ENCODE measurements at places on chromosomes 7 and 10.

GRCh38 chr7:152161171-152161570, 135.7 kb downstream of the GALNT11 start:
- DNase-seq, result no peak

- no peak for DNase-seq
These were observed 14.9 kb downstream of the DLG5 start for GRCh38 chr10:77911535-77912123.

- no peak for DNase-seq
These were observed 12.0 kb upstream of the AKR1B1 start for GRCh38 chr7:134470864-134471263.

- no peak for DNase-seq
These were observed 24.8 kb upstream of the MNX1 start for GRCh38 chr7:157035302-157035701.

DNA sequence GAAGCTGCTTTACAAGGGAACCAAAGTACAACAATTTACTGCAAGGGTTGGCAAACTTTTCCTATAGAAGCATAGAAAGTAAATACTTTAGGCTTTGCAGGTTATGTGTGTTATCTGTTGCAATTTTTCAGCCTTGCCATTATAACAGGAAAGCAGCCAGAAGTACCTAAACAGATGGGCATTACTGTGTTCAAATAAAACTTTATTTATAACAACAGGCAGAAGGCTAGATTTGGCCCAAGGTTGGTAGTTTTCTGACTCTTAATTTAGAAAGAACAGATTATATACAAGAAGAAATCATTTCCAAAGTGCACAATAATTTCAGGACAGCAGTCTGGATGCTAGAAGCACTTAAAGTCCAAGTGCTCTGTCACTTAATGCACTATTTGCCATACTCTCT, 307.1 kb downstream of the ANKRD7 start:
- no peak for DNase-seq

DNA sequence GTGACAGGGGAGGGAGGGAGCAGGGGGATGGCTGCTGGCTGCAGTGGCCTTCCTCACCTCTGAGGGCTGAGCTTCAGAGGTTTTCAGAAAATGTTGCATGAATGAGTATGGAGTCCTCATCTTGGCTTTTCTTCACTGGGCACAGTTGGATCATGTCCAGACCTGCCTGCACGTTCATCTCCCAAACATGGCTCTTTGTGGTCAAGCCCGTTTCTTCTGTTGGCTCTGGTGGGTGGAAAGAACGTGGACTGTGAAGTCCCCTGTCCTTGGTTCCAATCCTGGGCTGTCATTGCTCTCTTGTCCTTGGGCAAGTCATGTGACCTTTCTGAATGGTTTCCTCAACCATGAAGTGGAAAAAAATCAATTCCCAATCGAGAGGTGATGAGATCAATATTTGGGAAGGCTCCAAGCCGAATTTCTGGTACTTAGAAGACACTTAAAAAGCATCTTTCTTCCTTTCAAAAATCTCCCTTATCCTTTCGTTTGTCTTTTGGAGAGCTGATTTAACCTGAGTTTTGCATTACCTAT, 34.5 kb downstream of the TSPAN14 start:
- DNase-seq, result no peak

- no peak for DNase-seq
These were observed 1.2 kb downstream of the PIP4K2A start for GRCh38 chr10:22712956-22713852.

- DNase-seq, result no peak
These were observed 47.2 kb downstream of the MYL10 start for GRCh38 chr7:101581891-101582290.

GRCh38 chr10:66085906-66086305, 839.9 kb upstream of the LRRTM3 start:
- no peak for DNase-seq

DNA sequence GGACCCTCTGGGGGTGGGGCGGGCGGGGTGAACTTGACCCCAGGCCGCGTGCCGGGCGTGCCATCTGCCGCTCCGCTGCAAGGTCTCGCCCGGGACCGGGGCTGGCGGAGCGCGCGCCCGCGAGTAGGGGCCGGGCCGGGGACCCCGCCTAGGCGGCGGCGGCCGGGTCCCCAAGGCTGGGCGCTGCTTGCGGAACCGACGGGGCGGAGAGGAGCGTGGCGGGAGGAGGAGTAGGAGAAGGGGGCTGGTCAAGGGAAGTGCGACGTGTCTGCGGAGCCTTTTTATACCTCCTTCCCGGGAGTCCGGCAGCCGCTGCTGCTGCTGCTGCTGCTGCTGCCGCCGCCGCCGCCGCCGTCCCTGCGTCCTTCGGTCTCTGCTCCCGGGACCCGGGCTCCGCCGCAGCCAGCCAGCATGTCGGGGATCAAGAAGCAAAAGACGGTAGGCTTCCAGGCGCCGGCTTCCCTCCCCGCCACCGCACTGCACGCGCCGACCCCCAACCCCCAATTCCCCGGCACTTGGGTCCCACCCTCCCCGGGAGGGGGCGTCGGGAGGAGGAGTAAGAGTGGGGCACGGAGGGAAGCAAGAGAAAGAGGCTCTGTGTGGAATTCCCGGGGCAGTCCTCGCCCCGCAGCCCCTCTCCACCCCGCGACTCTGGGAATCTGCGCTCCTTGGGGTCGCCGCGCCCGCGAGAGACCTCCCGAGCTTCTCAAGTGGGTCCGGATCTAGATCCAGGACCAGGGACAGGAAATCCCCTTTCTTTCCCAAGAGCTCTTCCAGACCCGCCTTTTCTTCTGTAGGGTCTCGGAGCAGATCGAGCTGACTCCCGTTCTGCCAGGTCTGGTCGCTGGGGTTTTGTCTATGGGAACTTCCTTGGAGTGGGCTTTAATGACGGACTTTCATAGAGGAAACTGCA, at the start of gene PAPSS2:
TSS of gene PAPSS2 (plus strand) at position 308 of the 913 bp plus-strand sequence. CDS start at position 412, 104 bp downstream.
- DNase-seq, result no peak

DNA sequence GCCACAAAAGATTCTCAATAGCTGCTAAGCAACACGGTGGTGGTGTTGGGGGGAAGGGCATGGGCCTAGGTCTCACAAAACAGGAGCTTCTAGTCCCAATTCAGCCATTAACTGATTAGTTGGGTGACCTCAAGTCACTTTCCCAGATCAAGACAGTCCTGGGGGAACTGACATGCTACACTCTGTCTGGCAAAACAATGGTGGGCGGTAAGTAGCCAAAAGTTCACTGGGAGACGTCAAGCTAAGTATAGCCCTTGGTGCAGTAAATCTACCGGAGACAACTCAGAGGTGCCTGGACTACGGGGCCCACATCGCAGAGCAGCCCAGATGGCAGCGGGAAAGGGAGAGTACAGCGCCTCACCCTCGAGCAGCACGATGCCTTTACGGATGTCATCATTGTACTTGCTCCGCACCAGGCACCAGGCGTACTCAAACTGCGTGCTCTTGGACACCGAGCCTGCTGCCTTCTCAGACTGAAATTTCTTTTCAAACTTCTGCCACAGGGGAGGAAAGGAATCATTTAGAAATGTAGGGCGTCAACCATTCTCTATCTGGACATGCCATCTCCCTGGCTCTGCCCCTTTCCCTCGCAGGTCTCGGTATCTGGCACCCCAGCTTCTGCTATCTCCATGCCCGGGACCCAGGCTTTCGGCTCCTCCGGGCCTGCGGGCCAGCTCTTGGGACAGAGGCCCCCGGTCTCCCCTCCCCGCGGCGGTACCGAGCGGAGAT, 1.1 kb downstream of the FIS1 start:
- DNase-seq, result no peak

- DNase-seq, result no peak
These were observed 13.4 kb downstream of the FEZF1 start for GRCh38 chr7:122291189-122291588.

GRCh38 chr7:78041423-78041822, 242.8 kb downstream of the PHTF2 start:
- DNase-seq, result no peak

GRCh38 chr7:101754424-101755159, 62.8 kb upstream of the CUX1 start:
- no peak for DNase-seq

- DNase-seq, result no peak
These were observed 30.4 kb downstream of the MDFIC start for GRCh38 chr7:114952296-114952695.
